Panc1 (cell line): ENCODE measurements at places on chromosomes 5 and 9.

DNA sequence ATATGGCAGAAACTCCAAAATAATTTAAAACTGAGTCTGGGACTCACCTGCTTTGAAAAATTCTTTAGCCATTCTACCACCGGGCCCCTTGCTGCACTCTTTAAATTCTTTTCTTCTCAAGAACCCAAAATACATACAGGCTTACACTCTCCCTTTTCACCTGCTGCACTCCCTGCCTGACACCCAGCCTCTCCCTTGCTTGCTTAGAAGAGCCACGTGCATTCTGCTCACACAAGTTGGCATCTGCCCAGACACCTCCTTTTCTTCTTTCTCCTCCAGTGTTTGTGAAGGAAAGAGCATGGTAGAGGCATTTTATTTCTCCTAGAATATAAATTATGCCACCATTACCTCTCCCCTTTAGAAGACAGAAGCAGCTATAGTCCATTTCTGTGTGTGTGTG lies 39.0 kb upstream of the AOPEP start:
- no peak for DNase-seq

- DNase-seq = no peak
Measured at GRCh38 chr5:131196331-131196730, 25.6 kb downstream of the LYRM7 start.

DNA sequence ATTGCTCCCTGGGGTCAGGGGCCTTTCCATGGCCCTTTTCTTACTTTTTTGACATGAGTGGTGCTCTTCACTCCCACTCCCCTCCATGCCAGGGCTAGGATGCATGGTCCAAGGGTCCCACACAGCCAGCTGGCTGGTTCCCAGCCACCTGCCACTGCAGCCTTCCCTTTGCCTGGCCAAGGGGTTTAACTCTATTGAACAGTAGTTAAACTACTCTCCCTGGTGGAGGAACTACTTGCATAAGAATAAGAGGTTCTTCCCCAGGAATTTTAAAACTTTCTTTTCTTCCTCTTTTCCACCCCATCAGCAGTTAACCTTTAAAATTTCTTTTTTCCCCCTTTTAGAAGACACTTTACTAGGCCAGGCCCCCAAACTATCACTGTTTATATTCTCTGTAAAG lies 1532.8 kb upstream of the ACO1 start:
- DNase-seq = no peak

DNA sequence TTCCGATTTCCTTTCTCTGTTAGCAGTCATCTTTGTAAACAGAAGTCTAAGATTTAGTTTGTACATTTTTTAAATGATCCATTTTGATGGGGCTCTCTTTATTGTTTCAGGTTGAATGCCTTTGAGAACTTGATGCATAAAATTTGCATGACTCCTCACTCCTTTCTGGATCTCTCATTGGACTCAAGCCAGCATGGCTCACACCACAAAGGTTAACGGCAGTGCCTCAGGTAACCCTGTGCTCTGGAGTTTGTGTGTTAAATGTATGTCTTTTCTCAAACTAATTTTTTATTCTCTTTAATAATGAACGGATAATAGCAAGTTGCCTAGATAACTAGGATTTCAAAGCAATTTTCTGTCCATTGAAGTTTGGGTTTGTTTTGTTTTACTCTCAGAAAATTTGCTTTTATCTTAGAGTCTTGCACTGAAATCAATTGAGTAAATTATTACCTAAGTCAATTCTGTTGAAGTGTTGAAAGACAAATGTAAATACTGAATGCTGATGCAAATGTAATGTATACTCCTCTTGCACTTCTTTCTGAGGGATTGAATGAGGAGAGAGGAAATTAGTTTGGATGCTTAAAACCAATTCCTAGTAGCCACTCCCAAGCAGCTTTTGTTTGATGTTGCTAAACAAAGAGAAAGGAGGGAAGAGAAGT lies 164.6 kb upstream of the DMRT1 start:
- no peak for DNase-seq

DNA sequence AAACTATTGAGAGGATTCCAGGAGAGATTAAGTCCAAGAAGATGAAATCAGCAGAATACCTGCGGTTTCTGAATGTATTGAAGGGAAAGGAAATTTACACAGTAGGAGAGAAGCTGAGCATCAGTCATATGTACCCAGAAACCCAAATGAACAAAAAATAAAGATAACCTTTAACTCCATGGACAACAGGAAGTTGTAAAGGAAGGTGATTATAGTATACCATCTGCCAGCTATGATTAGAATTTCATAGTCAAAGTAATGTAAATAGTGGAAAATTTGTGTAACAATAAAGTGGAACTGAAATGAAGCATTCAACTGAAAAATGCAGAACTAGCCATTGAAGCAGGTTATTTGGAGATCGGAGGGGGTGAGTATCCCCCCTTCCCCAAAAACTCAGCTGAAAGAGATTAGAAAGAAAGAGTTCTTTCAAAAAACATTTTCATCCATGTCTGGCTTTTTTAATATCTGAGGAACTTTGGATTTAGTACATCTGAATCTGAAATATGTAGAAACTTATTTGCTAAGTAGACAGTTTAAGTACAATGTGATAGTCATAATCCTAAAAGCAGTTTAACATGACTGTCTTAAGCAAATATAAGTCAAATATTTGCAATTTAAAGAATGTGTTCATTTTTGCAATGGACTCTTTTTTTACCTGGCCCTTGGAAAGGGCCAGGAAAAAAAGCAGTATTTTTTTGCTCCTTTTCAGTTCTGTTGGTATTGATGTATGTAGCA lies 58.4 kb downstream of the APC start:
- no peak for DNase-seq

DNA sequence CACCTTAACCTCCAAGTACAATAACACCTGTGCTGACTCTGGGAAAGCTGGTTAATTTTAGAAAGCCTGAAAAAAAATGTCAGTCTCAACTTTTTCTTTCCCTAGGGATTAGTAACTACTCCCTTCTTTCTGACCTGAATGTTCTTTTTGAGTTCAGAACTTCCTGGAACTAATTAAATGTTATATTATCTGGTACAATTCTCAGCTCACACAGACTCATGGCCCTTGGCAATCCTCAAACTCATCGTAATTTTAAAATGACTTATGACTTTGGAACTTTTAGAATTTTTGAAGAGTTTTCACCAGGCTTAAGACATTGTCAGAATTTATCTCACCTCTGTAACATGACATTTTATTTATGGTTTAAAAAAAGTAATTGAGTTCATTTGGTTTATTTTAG lies 315.0 kb downstream of the FER start:
- DNase-seq = no peak

- no peak for DNase-seq
Measured at GRCh38 chr5:172052450-172053236, 46.2 kb upstream of the FBXW11 start.

GRCh38 chr5:66344544-66344943 lies 200.4 kb downstream of the SREK1 start:
- DNase-seq = no peak

GRCh38 chr5:35660451-35660850 lies 42.8 kb downstream of the SPEF2 start:
- no peak for DNase-seq

- no peak for DNase-seq
Measured at GRCh38 chr5:76460104-76460503, 57.0 kb downstream of the IQGAP2 start.

DNA sequence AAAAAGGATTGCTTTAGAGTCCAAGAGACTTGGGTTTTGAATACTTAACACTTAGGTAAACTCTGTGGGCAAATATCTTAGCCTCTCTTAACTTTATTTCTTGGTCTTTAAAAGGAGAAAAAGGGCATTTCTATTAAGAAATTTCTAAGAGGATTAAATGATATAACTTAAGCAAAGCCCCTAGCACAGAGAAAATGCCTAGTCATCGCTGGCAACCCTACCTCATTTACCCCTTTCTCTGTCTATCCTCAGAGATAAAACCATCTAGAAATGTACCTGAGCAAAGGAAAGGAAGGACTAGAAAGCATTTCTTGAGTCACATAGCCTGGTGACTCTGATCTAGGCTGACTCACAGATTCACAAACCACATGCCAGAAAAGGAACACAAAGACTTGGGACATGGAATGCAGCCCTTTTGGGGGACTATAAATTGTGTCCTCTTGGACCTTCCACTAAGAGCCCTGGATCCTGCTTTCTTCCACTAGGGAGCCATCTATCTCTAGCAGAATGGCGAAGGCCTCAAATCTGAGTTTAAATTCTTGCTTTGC lies 120.6 kb downstream of the FOXD1 start:
- DNase-seq = peak; percentile 52

- DNase-seq = no peak
Measured at GRCh38 chr9:128575469-128575868, 23.1 kb downstream of the SPTAN1 start.

DNA sequence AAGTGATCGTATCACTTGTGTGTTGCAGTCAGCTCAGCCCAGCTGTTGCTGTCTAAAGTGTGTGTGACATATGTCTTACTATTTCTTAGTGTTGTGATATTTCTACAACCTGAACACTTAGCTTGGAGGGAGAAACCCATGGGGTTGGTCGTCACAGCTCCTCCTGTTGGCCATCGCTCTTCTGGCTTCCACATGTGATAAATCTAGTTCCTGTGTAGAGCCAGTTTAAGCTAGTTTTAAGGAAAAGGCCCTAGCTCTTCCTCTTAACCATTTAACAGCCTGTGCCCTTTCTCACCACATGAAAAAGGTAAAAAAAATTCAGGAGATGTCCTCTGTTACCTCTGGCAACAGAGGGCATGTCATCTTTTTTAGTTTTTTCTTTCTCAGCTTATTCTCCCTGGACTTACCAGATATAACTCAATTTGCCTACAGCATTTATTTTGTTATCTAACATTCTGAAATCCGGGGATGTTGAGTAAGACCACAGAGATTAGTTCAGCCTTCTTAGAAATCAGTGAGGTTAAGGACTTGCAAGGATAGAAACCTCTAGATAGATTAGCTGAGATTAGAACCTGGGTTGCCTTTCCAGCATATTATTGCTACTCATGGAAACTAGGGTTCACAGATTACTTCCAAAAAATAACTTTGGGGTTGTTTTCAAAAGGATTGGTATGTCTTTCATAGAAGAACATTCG lies 100.4 kb downstream of the GAPVD1 start:
- DNase-seq = no peak

DNA sequence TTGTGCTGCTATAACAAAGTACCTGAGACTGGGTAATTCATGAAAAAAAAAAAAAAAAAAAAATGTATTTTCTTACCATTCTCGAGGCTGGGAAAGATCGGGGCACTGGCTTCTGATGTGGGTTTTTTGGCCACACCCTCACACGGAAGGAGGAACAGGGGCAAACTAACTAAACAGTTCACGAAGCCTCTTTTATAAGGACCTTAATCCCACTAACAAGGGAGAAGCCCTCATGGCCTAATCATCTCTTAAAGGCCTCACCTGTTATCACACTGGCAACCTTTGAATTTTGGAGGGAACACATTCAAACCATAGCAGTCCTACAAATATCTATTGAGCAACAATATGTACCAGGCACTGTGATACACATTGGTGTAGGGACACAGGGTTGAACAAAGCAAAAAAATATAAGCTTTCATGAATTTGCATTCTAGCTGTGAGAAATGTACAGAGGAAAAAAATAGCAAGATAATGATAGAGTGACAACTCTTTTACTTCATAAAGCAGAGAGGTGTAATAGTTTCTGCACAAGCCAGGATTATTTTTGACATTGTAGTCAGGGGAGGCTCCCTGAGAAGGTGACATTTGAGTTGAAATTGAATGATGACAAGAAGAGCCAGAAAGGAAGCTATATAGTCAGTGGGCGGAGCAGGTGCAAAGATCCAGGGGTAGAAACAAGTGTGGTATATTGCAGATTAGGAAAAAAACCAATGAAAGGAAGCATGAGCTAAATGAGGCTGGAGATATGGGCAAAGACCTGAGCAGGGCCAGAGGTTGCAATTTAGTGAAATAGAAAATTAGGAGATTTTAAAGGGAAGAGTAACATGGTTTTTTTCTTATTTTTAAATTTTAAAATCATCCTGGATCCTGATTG lies 68.1 kb upstream of the GRAMD2B start:
- no peak for DNase-seq

GRCh38 chr5:52607227-52607824 lies 180.4 kb upstream of the ITGA1 start:
- no peak for DNase-seq

DNA sequence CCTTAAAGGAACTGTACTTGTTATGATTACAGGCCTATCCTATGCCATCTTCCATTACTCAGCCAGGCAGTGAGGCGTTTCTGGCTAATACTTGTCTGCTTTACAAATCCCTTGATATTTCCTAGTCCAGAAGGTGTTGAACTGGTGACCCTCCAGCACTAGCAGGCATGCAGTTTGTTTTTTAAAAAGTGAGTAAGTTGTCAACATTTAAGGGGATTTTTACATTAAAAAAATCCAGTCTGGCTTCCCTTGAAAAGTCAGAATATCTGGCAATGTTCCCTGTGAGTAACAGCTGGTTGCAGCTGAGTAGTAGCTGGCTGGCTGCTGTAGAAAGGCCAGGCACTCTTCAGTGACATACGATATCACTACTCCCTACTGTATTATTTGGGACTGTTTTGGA lies 21.8 kb downstream of the GRIN3A start:
- no peak for DNase-seq

DNA sequence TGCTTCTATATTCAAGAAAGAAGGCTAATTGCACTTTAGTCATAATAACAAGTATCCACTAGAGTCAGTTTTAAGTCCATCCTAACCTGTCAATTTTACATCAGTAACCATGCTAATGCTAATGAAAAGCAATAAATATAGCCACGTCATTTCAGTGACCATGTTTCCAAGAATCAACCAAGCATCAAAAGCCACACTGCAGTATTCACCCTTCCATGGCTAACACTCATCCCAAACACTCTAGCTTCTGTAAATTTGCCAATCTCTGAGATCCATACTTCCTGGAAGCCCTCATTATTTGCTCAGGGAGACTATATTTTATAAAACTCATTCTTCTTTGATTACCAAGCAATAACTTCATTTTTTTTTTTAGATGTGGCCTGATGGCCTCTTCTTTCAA lies 712.0 kb downstream of the CETN3 start:
- DNase-seq = no peak

DNA sequence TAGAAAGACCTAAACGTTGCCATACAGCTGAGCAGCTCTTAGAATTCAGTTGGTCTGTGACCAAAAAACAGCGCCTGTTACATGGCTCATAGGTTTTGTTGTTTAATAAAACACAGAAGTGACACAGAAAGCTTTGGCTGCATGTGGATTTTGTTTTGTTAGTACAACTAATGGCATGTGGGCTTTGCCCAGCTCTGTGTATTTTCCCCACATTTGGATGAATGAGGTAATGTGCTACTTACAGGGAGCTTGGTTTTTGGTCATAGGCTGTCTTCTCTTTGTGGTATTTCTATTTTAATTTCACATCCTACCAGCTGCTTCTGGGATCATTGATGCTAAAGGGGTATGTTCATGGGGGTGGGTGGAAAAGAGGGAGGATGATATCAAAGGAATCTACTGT lies 37.0 kb upstream of the POU4F3 start:
- no peak for DNase-seq

GRCh38 chr5:140677947-140678346 lies 4.6 kb upstream of the DND1 start:
- no peak for DNase-seq

DNA sequence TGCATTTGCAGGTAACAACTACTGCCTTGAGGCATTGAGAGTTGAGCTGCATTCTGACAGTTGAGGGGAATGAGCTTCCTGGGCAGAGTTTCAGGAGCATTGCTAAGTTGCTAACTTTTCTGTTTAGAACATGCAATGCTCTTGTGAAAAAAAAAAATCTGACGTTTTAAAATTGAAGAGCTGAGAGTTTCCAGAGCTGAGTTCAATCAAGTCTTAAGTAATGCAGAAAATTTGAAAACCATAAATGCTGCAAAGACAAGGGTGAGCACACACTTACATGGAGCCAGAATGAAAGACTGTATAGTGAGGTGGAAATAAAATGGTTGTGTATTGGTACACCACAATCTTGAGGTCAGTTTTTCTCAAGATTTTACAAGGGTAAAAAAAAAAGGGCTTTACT lies 166.0 kb downstream of the GABRB2 start:
- DNase-seq = no peak
